Large intestine (tissue), 12 donors: ENCODE measurements at places on chromosomes 5 and 9. TPM values are rescaled to one million over a fixed set of nuclear protein-coding genes. Genes with fewer than 3 reads are reported as not detected.

GRCh38 chr9:114757395-114757794 is 48.4 kb downstream of the TNFSF15 start:
- H3K27me3 ChIP-seq = no peaks in the 10 kb centered on the region
- no peaks in the 10 kb centered on the region for H3K36me3 ChIP-seq
- no peak for DNase-seq
- no peaks in the 10 kb centered on the region for H3K4me1 ChIP-seq
- no peak overlapping the region for H3K27ac ChIP-seq

Gene MARCHF11
- 0.36 TPM for polyA plus RNA-seq

GRCh38 chr5:3258050-3258449 is 337.6 kb upstream of the IRX1 start:
- H3K4me1 ChIP-seq = no peaks in the 10 kb centered on the region
- H3K36me3 ChIP-seq = no peaks in the 10 kb centered on the region
- no peak overlapping the region for H3K4me3 ChIP-seq
- H3K27ac ChIP-seq = no peak overlapping the region
- H3K27me3 ChIP-seq = no peaks in the 10 kb centered on the region

Gene SH3RF2
- polyA plus RNA-seq = 31.9 TPM

DNA sequence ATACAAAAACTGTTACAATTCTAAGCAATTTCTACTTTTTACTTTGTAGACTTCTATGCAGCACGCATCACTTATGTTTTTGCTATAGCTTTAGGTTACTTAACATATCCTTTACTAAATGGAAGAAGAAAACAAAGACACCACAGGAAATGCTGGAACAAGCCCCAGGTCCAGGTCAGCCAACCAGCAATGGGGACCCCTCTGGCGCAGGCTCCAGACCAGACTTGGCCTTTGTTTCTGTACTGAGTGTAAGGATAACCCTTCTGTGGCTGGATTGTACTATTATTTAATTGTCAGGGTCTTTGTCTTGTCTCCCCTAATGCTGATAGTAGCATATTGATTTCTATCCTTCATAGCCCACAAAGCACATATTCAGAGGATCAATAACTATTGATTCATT is 4.2 kb downstream of the SEMA4D start:
- no peaks in the 10 kb centered on the region for H3K36me3 ChIP-seq
- DNase-seq = no peak
- H3K27me3 ChIP-seq = no peaks in the 10 kb centered on the region
- no peak overlapping the region for H3K4me3 ChIP-seq
- H3K27ac ChIP-seq = no peak overlapping the region

GRCh38 chr5:74019923-74020322 is 393.9 kb downstream of the ARHGEF28 start:
- no peaks in the 10 kb centered on the region for H3K4me1 ChIP-seq
- no peak overlapping the region for H3K27ac ChIP-seq
- no peak for DNase-seq
- no peak overlapping the region for H3K4me3 ChIP-seq

GRCh38 chr9:115359017-115359780 is 241.2 kb upstream of the TNC start:
- no peaks in the 10 kb centered on the region for H3K27me3 ChIP-seq
- no peak overlapping the region for H3K27ac ChIP-seq
- DNase-seq = no peak
- H3K4me1 ChIP-seq = peaks cover 11% of the 10 kb centered on the region
- no peak overlapping the region for H3K4me3 ChIP-seq
- no peaks in the 10 kb centered on the region for H3K36me3 ChIP-seq

Gene CCDC192
- polyA plus RNA-seq = 0.39 TPM

- DNase-seq = no peak
- H3K36me3 ChIP-seq = no peaks in the 10 kb centered on the region
- H3K27ac ChIP-seq = no peak overlapping the region
- H3K4me3 ChIP-seq = no peak overlapping the region
- H3K27me3 ChIP-seq = peaks cover 3% of the 10 kb centered on the region
Measured at GRCh38 chr5:158933494-158934318, 166.0 kb downstream of the EBF1 start.

DNA sequence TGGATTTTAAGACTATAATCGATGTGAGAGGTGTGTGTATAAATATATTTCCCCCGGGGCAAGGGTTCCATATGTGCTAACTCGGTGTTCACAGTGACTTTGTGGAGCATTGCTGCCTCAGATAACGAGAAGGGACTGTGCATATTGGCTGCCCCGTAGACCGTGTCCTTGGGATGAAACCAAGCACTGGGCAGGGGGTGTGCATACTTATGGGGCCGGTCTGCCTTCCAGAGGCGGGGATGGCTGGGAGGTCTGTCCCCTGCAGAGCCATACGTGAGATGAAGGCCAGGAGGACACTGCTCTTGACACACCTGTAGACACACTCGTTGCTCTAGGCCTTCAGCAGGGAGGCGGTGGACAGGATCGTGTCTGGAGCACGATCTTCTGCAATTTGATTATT is 56.0 kb upstream of the ZNF354A start:
- H3K4me3 ChIP-seq = no peak overlapping the region
- H3K27ac ChIP-seq = no peak overlapping the region
- no peak for DNase-seq
- H3K4me1 ChIP-seq = no peaks in the 10 kb centered on the region
- H3K36me3 ChIP-seq = no peaks in the 10 kb centered on the region
- peaks cover 4% of the 10 kb centered on the region for H3K27me3 ChIP-seq
